NCI-H1105 treated with DMSO at 0.1 percent for 48 hours (cell line): ENCODE measurements at places on chromosomes 6 and 20.
A peak's percentile ranks its signal among the peaks of the same experiment; 100 is the strongest.

DNA sequence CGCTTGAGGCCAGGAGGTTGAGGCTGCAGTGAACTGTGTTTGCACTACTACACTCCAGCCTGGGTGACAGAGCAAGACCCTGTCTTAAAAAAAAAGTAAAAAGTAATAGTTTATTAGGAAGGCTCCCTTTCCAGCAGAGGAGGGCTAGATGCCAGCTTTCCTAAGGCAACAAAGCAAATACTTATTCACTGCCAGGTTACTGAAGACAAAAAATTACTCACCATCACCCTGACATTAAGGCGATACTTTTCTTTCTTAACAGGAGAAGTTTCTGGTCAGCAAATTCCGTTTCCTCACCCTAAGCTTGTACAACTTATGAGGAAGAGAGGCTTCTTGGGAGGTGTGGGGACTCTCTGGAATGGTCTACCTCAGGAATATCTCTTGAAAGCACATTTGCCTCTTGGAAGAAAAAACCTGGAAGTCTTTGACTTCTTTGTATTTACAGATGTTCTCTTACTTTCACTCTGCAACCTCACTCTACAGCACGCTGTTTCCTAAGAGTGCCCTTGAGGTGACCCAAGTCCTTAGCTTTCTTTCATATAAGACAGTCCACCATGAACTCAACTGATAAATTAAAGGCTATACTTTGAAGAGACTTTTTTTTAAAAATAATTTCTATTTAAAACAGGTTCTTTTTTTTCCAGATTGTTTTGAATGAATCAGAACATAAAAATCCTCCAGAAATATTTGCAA, 52.9 kb upstream of the TRAF3IP2 start:
- no peak for DNase-seq

- no peak for DNase-seq
Observed at GRCh38 chr6:78598966-78599365, 268.4 kb upstream of the IRAK1BP1 start.

GRCh38 chr6:152170313-152170701, 362.8 kb downstream of the ESR1 start:
- DNase-seq: no peak

DNA sequence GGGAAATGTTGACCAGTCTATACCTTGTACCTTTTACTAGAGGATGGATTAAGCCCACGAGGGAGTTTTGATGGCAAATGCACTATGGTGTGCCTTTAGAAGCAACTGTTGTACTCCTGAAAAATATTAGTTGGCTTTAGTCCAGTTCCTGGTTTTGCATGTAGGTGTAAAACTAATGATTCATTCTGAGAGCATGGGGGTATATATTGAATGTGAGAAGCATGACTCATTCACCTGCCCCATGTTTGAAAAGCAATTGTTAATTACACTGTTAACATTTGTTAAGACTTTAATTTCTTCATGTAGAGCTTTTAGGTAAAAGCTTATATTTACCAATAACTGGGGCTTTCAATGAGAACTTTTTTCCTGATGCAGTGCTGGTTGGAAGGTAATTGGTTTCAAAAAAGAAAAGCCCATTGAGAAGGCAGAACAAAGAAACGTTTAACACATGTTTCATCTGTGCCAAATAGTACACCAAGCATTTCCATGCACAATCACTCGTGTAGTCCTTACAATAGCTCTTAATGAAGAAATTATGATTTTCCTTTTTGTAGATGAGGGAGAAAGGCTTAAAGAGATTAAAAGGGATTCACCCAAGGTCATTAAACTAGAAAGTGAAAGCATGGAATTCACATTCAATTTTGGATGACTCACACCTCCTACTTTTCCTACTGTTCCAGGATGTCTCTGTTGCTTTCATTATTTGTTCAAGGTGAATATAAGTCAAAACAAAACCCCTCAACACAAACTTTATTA, 134.1 kb downstream of the CCDC170 start:
- DNase-seq: peak; percentile 59

DNA sequence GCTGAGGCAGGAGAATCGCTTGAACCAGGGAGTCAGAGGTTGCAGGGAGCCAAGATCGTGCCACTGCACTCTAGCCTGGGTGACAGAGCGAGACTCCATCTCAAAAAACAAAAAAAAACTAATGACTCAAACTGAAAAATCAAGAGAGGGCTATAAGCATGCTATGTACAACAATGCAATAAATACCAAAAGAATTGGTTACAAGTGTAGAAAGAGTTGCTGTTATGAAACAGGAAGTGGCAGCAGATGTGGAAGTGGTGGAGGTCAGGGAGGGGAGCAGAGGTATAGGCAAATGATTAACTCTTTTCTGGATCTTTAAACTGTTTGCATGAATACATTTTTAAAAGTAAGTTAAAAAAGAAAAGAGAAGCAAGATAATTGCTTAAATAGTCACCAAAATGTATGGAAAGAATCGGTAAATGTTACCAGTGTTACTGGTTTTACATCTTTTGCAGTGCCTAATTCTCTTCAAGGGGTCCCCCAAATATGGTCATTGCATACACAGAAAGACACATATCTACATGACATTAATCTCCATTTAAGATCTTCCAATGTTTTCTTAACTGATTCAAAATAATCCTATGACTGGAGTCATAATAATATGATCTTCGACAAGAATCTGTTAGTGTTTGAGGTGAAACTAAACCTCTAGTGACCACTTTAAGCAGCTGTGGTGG, 15.0 kb downstream of the CALHM6 start:
- no peak for DNase-seq

DNA sequence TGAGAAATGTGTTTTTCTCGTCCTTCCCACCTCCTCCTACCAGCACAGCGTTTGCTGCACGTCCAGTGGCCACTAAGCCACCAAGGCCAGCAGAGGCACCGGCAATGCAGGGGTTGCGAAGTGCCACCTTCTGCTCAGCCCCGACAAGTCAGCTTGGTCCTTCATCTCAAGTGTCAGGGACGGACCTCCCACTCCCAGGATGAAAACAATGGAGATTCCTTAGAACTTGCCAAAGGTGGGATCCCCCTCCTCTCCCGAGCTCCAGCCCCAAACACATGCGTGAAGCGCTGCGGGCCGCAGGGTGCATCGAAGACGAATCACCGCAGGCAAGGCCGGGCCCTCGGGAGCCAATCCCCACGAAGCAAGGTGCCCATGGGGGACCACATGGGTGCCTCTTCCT, 60.8 kb downstream of the WDR27 start:
- DNase-seq: no peak
